ENCODE measurements at places on chromosomes 7 and 10.

- no peak for DNase-seq
Measured at GRCh38 chr7:102897211-102897631, 15.6 kb upstream of the LRRC17 start.

DNA sequence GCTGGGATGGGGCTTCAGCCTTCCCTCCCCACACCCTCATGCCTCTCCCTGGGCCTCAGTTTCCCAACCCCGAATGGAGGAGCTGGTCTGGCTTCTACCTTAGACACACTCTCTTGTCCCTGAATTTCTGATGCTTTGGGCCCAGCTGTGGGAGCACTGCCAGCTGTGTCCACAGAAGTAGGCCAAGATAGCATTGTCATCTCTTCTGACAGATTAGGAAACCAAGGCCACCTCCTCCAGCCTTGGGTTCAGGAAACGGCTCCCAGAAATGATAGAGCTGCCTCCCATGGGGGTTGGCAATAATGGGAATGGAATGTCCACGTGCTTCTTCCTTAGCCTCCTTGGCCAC lies 1.3 kb downstream of the PPIF start:
- DNase-seq: no peak

DNA sequence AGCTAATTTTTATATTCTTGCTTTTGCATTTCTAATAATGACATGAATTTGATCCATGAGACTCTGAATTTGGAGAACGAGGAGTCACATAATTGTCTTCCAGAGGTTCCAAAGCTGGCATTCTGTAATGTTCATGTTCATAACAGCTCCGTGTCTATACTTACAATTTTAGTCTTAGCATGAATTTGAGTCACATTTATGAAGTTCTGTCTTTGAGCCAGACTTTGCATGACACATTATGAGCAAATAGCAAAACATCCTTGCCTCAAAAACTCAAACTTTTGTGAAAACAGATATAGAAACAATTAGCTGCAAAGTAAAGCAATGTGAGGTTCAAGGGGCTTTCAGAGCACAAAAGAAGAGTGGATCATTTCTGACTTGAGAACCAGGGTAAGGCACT lies 44.5 kb upstream of the CAV2 start:
- DNase-seq: no peak

GRCh38 chr10:67036808-67037207 lies 111.0 kb downstream of the LRRTM3 start:
- DNase-seq: no peak

GRCh38 chr7:124662372-124662771 lies 103.2 kb downstream of the GPR37 start:
- no peak for DNase-seq

DNA sequence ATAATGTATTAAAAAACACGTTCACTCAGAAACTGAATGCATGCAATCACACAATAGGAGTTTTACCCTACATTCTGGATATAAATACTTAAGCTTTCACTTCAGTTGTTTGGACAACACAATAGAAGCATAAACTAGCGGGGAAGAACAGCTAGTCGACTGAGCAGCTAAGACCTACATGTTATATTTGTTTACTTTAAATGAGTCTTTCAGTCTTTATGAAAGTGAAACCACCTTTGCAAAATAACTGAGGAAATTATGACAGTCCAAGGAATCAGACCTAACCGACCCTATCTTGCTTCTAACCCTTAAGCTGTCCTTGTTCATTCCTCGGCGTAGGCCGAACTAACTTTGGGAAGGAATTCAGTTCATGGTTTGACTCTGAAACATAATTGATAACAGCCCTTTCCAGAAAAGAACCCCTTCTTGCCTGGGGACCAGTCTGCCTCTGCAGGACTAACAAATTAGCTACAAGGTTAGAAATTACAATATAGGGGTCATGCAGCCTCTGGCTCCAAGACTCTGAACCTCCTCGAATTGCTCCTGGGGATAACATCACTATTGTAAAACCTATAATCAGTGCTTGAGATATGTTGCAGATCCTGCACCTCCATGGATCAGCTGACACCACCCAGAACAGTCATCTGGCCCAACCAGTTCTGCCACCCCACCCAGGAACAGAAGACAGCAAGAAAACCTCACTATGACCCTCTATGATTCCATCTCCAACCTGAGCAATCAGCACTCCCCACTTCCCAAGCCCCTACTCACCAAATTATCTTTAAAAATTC lies 185.1 kb upstream of the KLF6 start:
- DNase-seq: no peak

- DNase-seq: peak; percentile 82
Measured at GRCh38 chr7:105224884-105225651, 163.7 kb downstream of the SRPK2 start.

GRCh38 chr7:104956753-104957450 lies 57.1 kb upstream of the KMT2E start:
- no peak for DNase-seq

DNA sequence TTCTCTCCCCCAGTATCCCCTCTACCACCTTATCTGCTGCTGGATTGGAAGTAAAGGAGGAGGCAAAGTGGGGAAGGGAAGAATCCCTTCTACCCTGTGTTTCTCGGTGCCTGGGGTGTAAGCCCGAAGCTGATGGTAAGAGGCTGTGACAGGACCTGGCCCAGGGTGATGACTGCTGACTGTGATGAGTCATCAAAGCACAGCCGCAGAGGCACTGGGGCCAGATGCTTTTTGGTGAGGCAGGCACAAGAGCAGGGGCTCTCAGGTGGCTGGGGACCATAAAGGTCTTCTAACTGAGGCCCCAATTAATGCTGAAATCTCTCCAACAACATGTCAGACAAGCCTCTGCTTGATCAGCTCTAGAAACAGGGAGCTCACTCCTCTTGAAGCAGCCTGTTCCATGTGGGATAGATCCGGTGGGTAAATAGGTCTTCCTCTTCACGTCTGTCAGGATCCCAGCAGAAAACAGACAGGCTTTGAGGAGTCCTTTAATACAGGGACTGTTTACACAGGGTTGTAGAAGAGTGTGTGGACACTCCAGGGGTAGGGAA lies 86.1 kb upstream of the PCBD1 start:
- peak; percentile 53 for DNase-seq

DNA sequence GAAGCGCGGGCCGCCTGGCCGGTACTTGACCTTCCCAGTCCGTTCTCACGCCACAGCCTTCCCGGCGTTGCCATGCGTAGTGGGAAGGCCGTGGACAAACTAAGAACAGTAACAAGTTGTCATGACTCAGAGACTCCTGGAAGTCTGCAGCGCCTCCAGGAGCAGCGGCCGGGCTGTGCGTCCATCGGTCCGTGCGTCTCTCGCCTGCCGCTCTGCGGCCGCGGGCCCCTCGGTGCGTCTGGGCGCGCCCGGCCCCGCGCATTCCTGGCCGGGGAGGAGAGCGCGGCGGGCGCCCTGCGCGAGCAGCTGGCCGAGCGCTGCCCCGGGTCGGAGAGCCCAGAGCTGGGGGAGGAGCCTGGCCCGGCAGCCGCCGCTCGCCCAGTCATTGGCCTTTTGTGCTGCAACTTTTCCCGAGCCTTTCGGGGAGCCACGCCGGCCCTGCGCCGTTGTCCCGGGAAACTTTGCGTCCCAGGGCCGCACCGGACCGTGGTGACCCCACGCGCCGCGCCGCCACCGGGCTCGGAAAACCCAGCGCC lies 123.7 kb downstream of the TACC2 start:
- peak; percentile 93 for DNase-seq

Measured in RWPE1 (cell line).